ENCODE measurements at places on chromosomes 2 and 18.

GRCh38 chr2:190627448-190628412 is 21.2 kb upstream of the NAB1 start:
- DNase-seq, result no peak

DNA sequence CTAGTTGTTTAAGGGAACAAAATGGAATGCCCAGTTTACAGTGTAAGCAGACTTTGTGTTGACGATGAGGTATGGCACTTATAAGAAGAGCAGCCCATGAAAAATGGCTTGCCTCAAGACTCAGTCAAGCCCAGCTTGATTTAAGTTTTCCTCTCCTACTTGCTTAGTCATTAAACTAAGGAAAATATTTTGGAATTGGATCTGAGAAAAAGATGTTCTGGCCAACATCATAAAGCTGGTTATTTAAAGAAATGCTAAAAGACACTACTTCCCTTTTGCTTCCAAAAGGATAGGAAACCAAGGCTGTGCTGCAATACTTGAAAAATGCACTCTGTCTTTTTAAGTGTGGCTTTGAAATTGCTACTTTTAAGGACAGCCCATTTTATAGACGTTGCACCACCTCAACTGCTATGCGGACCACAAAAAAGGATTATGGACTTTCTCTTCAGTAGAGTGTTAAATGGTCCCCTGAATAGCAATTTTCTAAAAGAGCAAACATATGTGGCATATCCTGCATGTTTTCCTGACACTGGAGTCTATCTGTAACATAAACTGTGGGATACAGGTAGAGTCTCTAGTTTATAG is 32.1 kb downstream of the CCDC141 start:
- DNase-seq, result no peak

GRCh38 chr2:75491129-75491753 is 69.5 kb downstream of the EVA1A start:
- DNase-seq, result no peak

DNA sequence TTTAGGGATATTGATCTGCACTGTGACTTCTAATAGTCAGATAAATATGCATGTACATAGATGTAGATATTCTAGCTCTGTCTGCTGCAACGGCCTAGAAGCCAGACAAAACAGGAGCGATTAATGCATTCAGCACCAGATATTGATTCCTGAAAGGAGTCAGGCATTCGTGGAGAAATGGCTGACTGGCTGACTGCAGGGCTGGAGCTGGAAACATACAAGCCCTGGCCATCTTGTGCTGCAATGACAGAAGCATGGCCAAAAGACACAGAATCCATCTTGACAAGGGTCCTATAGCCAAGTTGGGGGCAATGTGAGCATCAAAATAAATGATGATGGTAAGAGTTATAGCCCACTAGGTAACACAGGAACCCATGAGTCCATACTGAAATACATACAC is 231.5 kb upstream of the KLHL29 start:
- no peak for DNase-seq

DNA sequence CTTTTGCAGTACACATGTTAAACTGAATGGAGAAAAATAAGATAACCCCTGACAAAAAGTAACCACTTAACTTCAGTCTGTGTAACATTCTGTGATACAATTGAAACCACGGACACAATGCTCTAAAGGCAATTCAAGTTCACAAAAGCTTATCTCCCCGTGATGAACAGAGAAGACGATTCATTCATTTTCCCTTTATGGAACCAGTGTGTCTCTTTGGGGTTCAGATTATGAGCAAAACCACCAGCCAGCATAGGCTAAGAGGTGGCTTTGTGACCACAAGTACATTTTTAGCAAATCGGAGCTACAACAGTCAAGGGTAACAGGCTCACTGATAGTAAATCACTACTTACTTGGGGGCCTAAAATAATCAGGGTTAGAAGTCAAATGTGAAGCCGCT is 120.6 kb upstream of the SMAD7 start:
- DNase-seq, result no peak

- no peak for DNase-seq
These were observed 56.3 kb downstream of the RBKS start for GRCh38 chr2:27833931-27834330.

DNA sequence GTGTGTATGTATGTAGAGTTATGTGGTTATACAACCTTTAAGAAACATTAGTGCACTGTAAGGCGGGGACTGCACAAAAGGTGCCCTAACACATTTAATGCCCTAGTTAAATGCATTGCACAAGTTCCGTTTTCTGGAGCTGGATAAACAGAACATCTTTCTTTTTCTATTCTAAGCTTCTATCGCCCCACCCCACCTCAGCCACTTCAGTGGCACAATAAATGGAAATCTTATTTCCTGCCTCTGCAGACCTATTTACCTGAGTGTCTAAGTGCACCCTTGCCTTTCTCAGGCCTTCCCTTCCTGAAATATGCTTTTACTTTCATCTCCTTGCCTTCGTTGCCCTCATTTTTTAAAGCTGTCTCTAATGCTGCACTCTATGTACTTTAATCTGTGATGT is 123.5 kb downstream of the TANC1 start:
- peak; percentile 12 for DNase-seq

DNA sequence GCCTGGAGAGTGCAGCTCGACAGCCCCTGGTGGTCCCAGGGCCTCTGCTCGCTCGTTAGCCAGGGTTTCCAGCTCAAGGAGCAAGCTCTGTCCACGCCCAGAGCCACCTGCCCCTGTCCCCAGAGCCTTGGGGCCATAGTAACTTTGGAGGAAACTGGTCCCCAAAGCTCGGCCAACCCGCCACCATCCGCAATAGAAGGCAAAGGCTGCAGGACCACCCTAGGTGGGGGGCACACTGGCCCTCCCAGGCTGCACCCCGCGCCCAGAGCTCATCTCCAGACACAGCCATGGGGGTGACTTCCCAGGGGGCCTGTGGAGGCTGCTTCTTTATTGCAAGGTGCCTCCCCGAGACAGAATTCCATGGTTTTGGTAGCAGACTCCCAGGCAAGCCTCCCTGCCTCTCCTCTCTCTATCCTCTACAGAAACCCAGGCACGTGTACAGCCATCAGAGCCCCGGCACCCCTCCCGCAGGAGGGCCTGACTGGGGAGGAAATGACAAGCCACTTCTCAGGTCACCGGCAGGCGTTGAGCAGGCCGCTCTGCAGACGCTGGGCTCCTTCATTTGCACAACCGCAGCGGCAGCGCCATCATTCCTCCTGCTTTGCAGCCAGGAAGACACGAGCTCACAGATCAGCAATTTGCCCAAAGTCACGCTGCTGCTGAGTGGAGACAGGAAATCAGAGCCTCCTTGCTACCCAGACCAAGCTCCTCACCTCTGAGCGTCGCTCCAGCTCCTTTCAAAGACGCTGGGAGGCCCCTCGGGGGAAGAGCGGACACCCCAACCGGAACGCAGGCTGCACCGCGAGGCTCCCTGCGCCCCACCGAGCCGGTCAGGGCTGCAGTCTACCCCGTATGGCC is 80.2 kb downstream of the NDUFA10 start:
- peak; percentile 29 for DNase-seq

DNA sequence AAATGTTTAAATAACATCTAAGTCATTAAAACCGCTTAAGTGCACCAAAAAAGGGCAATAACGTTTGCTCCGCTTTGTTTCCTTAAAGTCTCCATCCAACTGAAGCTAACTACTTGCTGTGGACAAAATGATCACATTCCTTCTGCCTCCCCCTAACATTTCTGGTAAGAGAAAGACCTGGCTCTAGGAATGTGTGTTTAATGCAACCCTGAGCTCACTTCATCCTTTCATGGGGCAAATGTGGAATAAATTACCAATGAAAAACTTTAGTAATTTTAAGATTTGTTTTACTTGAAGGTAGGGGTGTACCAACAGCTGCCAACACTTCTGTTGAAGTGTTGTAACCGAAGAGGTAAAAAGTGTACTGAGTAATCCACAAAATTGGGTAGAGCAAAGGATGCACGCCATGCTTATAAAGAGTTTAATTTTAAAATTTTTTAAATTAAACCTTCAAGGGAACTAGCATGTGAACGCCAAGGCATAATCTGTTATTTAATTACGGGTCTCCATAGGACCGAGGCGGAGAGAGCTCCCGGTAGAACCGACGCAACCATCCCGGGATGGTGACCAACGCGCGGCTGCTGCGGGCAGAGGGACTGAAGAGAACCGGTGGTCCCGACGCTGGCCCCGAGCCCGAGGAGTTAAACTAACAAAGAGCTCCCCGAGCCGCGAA is 1.1 kb downstream of the HNRNPLL start:
- no peak for DNase-seq

DNA sequence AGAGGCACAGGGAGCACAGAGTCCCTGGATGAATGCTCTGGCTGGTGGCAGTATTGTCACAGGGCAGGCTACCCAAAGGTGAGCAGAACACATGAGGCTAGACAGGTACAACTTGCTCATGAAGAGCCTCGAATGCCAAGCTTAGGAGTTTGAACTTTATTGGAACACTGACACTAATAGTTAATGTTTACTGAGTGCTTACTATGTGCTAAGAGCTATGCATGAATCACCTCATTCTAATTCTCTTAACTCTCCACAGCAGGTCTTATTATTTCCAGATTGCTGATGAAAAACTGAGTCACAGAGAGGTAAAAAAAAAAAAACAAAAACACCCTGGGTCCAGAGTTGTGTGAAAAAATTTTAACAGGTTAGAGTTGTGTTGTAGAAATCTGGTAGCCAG is 6.1 kb upstream of the EMX1 start:
- DNase-seq, result no peak

DNA sequence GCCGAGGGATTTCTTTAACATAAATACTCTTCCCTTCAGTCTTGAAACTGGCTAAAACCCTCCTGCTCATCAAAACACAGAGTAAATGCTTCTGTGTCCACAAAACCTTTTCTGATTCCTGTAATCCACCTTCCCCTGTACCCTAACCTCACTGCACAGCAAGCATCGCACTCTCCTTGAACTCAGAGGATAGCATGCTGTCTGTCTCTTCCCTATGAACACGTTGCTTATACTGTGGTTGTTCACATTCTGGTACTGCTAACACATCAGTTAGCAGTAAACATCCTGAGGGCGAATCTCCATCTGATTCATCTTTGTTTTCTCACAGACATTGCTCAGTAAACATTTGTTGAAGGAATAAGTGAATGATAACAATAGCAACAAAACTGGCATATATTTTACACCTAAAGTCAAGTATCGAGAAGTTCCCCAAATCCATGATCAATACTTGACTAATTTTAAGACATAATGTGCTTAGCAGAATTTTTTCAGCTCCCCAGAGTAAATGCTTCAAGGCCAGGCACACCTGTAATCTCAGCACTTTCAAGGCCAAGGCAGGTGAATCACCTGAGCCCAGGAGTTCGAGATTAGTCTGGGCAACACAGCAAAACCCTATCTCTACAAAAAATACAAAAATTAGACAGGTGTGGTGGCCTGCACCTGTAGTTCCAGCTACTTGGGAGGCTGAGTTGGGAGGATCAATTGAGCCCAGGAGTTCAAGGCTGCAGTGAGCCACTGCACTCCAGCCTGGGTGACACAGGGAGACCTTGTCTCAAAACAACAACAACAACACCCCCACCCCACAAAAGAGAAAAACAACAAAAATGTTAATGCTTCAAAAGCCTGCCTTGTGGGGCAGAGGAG is 45.6 kb upstream of the LPIN2 start:
- DNase-seq, result peak; percentile 27

GRCh38 chr2:134391751-134392160 is 137.9 kb downstream of the MGAT5 start:
- no peak for DNase-seq

- DNase-seq, result no peak
These were observed 336.4 kb upstream of the EPHA4 start for GRCh38 chr2:221908518-221908917.

DNA sequence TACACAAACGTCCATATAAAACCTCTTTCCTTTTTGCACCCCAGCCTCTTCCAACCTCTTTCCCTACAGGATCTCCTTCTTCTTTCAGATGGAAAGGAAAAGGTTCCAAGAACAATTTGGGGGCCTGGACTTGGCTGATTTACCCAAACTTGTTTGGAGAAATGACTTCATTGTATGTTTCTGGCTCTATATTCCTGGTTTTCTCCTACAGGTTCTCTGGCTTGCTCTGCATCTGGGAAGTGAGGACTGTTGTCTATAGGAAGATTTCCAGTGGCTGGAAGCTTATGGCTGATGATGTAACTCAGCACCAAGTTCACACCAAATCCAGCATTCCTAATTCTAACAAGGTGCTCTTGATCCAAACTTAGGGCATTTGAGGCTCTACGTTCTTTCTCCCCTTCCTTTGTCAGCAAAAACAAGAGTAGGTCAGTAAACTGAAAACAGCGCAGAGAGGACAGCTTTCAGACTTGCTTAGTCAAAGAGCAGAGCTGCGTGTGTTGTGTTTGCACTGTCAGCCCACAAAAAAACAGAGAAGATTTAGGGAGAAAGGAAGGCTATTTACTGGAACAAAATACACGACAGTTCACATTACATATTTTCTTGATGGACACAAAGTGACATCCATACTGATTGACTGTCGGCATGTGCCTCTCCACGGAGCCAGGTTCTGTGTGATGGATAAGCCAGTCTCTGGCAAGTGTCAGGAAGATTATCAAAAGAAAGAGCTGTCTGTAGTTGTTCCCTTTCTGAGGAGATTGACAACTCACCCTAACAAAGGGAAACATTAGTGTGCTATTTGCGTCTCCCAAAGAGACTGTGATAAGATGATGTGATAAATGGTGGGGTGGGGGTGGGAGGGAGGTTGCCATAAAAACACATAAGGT is 39.7 kb downstream of the CDCA7 start:
- no peak for DNase-seq

- DNase-seq, result no peak
These were observed 493.2 kb downstream of the CCDC85A start for GRCh38 chr2:56676966-56677365.

GRCh38 chr2:207694811-207695281 is 16.6 kb upstream of the CCNYL1 start:
- no peak for DNase-seq

GRCh38 chr2:140808820-140809219 is 1322.0 kb downstream of the LRP1B start:
- DNase-seq, result no peak

- DNase-seq, result no peak
These were observed 8.6 kb upstream of the ANO7 start for GRCh38 chr2:241179899-241180298.

- DNase-seq, result no peak
These were observed 1.1 kb downstream of the UGT1A1 start for GRCh38 chr2:233761040-233761769.

GRCh38 chr2:119862127-119862889 is 102.6 kb downstream of the PTPN4 start:
- no peak for DNase-seq

GRCh38 chr2:44362207-44363015 is 664 bp downstream of the CAMKMT start:
- peak; percentile 25 for DNase-seq

GRCh38 chr2:108884619-108885018 is 98.0 kb downstream of the CCDC138 start:
- no peak for DNase-seq

DNA sequence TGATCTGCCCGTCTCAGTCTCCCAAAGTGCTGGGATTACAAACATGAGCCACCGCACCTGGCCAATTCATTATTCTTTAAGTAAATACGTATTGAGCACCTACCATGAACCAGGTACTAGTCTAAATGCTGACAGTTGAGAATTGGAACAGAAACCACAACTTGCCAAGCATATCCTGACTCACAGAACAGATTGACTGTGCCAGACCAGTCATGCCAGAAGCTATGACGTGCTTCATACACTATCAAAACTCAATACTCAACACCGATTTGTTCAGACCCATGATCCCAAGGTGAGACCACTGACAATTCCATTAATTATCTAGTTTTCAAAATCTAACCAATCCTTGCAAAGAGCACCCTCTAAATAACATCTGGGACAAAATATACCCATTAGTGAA is 148.6 kb downstream of the B3GNT2 start:
- no peak for DNase-seq

Measured in activated gamma-delta T cell treated with Interleukin-2 at 50 U/mL for 16 hours (primary cell).